Left ventricle myocardium inferior (tissue), 1 donor: ENCODE measurements at places on chromosomes 1 and 21. TPM values are rescaled to one million over a fixed set of nuclear protein-coding genes. Genes with fewer than 3 reads are reported as not detected.

VSIG8 gene
- not detected for total RNA-seq

SEC16B gene
- total RNA-seq: 1.9 TPM

TRAF5 gene
- 1.5 TPM for total RNA-seq

PGBD5 gene
- total RNA-seq: 10.6 TPM

KRTAP19-7 gene
- not detected for total RNA-seq

FOXO6 gene
- 2.1 TPM for total RNA-seq

NR1I3 gene
- not detected for total RNA-seq

CELA2B gene
- total RNA-seq: not detected

PLPP3 gene
- 101 TPM for total RNA-seq

OR14K1 gene
- not detected for total RNA-seq

RORC gene
- 10.3 TPM for total RNA-seq

RNU1-3 gene
- 6,072 TPM for total RNA-seq

TMEM51 gene
- total RNA-seq: 4.1 TPM

DDR2 gene
- 26.9 TPM for total RNA-seq

OLFML3 gene
- 14.3 TPM for total RNA-seq

LORICRIN gene
- total RNA-seq: not detected

NAV1 gene
- total RNA-seq: 74.8 TPM

RCSD1 gene
- 42.7 TPM for total RNA-seq

GART gene
- 41.5 TPM for total RNA-seq
